ENCODE measurements at places on chromosomes 1 and 21. TPM values are rescaled to one million over a fixed set of nuclear protein-coding genes. Genes with fewer than 3 reads are reported as not detected.

DNA sequence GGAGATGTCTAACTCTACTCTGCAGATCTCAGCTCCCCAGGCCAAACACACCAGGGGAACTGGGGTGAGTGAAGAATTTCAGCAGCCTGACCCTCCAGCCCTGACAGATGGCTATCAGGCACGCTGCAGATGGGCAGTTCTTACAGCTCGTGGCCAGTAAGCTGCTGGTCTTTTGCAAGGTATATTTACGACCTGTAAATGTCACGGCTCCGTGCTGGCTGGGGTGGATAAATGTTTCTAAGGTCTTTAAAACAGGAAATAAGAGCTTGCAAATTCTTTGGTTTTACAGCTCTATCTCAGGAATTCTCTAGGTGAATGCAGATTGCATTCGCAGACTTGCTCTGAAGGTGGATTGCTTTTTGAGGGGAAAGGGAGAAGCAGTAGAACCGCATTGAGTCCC lies 10.1 kb downstream of the DOP1B start:
- no peak for DNase-seq

DIO1 gene
- not detected for total RNA-seq

- DNase-seq: no peak
Measured at GRCh38 chr1:85148524-85149250, 52.1 kb downstream of the SYDE2 start.

DNA sequence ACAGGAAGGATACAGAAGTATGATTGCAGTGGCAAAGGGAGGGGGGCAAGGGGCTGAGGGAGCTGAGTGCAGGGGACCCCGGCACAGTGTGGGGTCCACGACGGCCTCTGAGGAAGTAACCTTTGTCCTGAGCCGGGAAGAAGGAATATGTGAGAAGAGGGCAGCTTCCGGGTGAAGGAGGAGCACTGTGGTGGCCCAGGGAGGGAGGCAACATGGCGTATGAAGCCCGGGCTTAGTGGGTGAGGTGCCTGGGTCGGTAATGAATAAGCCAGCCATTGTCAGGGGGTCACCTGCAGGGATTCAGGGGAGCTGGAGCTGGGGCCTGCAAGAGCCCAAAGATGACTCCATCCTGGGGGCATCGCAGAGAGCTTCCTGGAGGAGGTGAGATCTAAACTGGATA lies 200.4 kb downstream of the FOXD2 start:
- DNase-seq: no peak

PSMG1 gene
- total RNA-seq: 83.7 TPM

- no peak for DNase-seq
Measured at GRCh38 chr1:9626201-9626608, 25.3 kb upstream of the PIK3CD start.

- no peak for DNase-seq
Measured at GRCh38 chr1:230494514-230494913, 68.4 kb upstream of the PGBD5 start.

- no peak for DNase-seq
Measured at GRCh38 chr1:160058087-160058486, 11.9 kb downstream of the KCNJ10 start.

KRTAP12-2 gene
- not detected for total RNA-seq

GRCh38 chr1:200260597-200261335 lies 149.1 kb downstream of the ZNF281 start:
- no peak for DNase-seq

DNA sequence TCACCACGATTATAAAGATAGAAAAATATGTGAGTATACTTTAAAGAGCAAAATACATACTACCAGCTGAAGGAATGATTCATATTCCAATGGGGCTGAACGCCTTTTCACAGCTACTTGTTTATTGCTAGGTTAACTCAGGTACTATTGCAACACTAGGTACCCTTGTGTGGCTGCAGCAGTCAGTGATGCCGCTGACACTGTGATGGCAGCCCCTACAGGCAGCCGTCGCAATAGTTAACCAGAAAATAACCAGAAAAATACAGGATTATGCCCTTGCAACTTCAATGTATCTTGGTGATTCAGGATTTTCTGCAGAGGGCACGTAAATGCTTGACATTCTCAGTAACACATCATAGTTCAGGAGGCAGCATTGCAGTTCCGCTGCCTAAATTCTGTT lies 1.6 kb upstream of the MARK1 start:
- no peak for DNase-seq

- DNase-seq: no peak
Measured at GRCh38 chr21:43824333-43825241, 35.2 kb downstream of the RRP1 start.

GRCh38 chr1:58898739-58899586 lies 115.1 kb upstream of the JUN start:
- no peak for DNase-seq

DNA sequence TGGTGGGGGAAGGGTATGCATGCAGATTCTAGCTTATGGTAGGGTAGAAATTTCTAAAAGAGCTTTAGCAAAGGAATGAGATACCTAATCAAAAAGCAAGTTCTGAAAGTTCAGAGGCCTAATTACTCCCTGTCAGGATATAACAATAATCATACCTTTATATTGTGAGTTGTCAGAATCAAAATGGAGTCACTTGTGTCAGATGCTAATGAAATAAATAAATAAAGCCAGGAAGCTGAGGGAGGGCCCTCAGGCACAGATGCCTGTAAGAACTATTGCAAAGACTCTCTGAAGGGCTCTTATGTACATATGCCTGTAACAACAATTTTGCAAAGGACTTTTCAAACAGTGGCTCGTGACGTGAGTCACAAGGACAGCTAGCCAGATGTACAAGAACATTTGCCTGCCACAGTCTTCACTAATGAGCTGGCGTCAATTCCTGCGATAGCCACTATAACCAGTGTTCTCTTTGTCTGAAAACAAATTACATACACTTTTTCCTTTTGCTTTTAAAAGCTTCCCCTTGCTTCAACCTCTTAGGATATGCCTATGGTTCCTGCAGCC lies 27.4 kb upstream of the DNASE2B start:
- DNase-seq: no peak

OPRD1 gene
- not detected for total RNA-seq

SAMD11 gene
- total RNA-seq: 11.5 TPM

DNA sequence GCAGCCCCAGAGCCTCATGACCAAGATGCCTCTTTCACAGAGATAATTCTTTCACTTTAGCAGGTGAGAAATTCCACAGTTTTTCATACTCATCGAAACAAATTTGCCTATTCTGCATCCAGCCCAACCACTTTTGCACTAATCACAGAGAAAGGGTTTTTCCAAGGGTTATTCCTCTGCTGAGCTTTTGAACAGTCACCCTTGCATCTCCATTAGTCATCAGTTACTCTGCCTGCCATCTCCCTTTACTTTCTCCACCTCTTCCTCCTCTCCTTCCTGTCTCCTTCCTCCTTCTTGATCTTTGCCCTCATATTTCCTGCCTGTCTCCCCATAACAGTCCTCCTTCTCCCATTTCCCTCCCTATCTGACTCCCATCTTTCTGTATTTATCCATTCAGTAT lies 43.9 kb downstream of the FH start:
- no peak for DNase-seq

DNA sequence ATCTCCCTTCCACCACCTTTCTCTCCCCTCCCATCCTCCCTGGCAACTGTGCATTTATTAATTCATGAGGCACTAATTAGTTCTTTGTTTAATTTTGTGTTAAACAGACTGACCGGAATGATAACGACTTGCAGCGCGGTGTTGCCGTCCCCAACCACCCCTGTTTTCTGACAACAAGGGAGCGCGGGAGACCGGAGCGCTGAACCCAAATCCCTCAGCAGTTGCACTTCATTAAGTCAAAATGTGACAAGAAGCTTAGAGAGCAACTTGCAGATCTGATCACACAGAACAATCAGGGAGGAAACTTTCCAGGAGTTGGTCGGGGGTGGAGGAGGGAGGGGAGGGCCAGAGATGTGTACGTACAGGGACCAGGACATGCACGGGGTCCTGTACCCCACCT lies 89.2 kb downstream of the CASZ1 start:
- DNase-seq: no peak

ORC1 gene
- 25.6 TPM for total RNA-seq

GRCh38 chr1:76865696-76866286 lies 1.5 kb upstream of the ST6GALNAC5 start:
- DNase-seq: no peak

DNA sequence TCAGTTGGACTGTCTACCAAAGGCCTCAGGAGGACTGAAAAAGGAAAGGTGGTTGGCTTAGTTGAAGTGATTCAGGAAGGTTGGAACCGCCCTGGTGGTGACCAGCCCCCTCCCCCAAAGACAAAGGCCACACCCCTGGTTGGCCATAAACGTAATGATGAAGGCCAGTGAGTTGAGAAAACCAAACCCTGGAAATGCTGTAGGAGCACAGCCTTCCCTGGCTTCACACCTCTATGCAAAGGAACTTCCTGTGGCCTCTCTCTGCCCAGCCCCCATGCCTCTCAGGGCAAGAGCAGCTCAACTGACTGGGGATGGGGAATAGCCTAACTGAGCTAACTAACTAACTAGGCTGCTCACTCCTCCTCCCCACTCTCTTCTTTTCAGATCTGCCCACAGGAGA lies 90.4 kb downstream of the NPHP4 start:
- DNase-seq: no peak

DNA sequence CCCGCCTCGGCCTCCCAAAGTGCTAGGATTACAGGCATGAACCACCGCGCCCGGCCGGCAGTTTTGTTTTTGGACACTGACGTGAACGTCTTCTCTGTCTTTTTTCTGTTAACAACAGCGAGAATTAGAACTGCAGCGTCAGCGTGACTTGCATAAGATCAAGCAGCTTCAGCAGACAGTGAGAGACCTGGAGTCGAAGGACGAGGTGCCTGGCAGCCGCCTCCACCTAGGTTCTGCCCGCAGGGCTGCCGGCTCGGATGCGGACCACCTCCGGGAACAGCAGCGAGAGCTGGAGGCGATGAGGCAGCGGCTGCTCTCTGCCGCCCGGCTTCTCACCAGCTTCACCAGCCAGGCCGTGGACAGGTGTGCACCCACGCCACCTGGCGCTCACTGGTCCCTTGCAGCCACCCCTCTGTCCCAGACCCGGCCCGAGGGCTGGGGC lies 22.9 kb upstream of the DIP2A start:
- DNase-seq: no peak

- DNase-seq: no peak
Measured at GRCh38 chr1:154496383-154496782, 5.6 kb upstream of the TDRD10 start.

- no peak for DNase-seq
Measured at GRCh38 chr1:9466780-9467758, 72.2 kb upstream of the SLC25A33 start.

- DNase-seq: no peak
Measured at GRCh38 chr1:197198911-197199310, 52.4 kb upstream of the ASPM start.

DNA sequence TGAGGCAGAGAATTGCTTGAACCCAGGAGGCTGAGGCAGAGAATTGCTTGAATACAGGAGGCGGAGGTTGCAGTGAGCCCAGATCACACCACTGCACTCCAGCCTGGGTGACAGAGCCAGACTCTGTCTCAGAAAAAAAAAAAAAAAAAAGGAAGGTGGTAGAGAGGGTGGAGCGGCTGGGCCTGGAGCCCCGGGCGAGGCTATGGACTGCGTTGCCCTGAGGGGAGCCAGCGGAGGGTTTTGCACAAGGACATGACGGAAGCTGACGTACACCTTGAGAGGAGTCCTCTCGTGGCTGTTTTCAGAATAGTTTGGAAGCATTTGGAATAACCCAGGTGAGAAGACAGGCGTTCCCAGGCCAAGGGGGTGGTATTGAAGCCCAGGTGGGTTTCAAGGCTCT lies 6.9 kb upstream of the FBLIM1 start:
- no peak for DNase-seq

DNA sequence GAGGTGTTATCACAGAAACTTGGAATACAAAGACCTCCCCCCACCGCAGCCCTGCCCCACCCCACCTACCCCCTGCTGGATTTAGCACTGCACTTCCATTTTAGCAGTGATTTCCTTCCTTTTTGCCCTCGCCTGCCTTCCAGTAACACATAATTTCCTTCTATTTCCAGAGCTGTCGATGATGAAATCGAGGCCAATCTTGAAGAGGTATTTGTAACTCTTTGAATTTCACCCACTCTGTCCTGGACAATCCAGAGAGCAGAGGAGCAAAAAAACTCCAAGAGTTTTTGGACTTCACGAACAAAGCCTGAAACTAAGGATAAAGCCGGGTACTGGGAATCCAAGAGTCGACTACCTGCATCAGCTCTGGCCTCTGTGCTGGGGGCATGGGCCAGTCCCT lies 49.1 kb downstream of the CAPN2 start:
- no peak for DNase-seq

- DNase-seq: no peak
Measured at GRCh38 chr1:225813214-225813964, 3.5 kb downstream of the EPHX1 start.

DNA sequence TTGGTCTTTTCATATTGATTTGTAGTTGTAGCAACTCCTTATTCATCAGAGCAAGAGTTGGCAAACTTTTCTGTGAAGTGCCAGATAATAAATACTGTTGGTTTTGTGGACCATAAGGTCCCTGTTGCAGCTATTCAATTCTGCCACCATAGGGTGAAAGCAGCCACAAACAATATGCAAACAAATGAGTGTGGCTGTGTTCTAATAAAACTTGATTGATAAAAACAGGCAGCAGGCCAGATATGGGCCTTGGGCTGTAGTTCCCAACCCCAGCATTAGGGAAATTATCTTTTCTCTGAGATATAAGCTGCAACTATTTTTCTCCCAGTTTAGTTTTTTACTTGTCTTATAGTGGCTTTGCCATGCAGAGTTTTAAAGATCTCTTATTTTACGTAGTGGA lies 469.2 kb downstream of the SMYD3 start:
- no peak for DNase-seq

PROK1 gene
- 0.22 TPM for total RNA-seq

TOE1 gene
- 11.5 TPM for total RNA-seq

- DNase-seq: peak; percentile 96
Measured at GRCh38 chr1:42766741-42767509, at the start of the genes C1orf50 and P3H1. C1orf50 (plus strand) TSS chr1:42767249; CDS start chr1:42767312, 63 bp downstream. P3H1 (minus strand) TSS chr1:42767028; CDS start chr1:42766971, 57 bp downstream.

DNA sequence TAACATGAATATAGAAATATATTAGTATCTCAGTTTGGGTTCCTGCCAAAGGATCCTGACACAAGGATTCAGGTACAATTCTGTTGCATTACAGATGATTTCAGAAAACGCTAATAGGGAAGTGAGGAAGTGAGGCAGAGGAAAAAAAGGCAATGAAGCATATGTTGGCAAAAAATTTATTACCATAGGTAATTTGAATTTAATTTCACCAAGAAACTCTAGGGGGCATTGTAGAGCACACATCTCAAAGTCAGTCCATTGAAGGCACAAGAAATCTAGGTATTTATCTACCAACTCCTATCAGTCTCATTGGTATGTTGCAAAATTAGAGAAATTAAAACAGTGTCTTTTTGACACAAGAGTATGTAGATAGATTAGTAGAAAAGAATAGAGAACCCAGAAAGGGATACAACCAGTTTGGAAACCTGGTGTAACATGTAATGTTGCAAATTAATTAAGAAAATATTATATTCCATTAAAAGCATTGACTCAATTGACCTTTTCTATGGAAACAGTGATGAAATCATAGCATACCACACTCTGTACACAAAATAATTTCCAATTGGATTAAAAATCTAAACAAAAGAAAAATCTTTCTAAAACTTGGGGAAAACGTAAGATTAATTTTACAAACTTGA lies 104.9 kb upstream of the SNX7 start:
- peak; percentile 37 for DNase-seq

Data from HCT116 (cell line).